Activated CD8-positive, alpha-beta memory T cell treated with anti-CD3 and anti-CD28 coated beads for 1 hour (primary cell): ENCODE measurements at places on chromosomes 12 and 14.

GRCh38 chr14:31967669-31967975 lies 109.5 kb upstream of the ARHGAP5 start:
- DNase-seq = no peak

- DNase-seq = no peak
Observed at GRCh38 chr14:73208846-73209245, 28.5 kb upstream of the PAPLN start.

- no peak for DNase-seq
Observed at GRCh38 chr12:32062881-32063280, 43.8 kb upstream of the BICD1 start.

DNA sequence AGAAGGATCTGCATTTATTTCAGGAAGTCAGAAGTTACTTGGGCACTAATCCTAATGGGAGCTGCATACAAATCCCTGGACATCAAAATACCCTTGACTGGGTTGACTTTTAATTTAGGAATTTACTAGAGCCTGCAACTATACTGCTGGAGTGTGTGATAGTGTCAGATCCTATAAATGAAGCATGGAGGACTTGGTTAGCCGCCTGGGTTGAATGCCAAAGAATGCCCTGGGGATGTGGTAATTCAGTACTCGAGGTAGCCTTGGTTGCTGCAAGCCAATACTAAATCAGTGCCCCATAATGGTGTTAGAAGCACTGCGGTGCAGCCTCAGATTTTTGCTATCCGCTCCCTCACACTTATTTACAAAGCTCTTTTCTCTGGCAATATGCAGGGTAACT lies 184.9 kb downstream of the CAPZA3 start:
- no peak for DNase-seq

DNA sequence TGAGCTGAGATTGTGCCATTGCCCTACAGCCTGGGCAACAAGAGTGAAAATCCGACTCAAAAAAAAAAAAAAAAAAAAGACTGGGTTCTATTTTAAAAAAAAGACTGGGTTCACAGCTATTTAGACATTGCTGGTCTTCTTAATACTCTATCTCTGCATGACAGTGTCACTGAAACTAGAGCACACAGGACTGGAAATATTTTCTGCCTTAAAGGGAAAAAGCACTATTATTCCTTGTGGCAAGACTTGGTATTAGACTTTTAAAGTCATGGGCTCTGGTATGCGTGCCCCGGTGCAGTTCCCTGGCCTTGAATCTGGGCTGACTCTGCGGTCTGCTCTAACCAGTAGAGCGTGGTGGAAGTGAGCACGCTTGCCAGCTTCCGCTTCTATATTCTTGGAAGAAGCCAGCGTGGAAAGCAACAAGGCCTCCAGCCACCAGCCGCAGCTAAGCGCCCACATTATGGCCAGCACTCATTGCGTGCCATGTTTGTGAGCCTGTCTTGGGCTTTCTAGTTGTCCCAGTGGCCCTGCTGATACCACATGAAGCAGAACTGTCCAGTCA lies 31.3 kb downstream of the PRKAB1 start:
- DNase-seq = no peak

- DNase-seq = no peak
Observed at GRCh38 chr12:70091021-70091521, 152.2 kb upstream of the CNOT2 start.

- no peak for DNase-seq
Observed at GRCh38 chr12:128690641-128691040, 133.1 kb downstream of the SLC15A4 start.

- DNase-seq = no peak
Observed at GRCh38 chr12:97672870-97673269, 210.3 kb downstream of the RMST start.

DNA sequence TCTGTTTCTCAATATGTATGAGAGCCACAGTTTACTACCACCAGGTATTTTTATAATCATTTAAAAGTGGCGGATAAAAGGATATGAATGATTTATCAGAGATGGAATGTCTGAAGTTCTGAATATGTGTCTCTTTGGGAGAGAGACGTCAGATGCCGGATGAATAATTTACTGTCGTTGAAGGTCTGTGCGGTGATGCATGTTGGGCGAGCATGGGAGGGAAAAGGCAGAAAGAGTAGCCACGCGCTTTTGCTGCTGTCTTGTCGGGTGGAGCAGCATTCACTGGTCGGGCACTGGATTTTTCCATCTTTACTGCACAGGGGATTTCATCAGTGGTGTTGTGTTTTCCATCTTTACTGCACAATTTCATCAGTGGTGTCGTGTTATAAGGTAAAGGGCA lies 65.6 kb downstream of the SYNE2 start:
- no peak for DNase-seq

DNA sequence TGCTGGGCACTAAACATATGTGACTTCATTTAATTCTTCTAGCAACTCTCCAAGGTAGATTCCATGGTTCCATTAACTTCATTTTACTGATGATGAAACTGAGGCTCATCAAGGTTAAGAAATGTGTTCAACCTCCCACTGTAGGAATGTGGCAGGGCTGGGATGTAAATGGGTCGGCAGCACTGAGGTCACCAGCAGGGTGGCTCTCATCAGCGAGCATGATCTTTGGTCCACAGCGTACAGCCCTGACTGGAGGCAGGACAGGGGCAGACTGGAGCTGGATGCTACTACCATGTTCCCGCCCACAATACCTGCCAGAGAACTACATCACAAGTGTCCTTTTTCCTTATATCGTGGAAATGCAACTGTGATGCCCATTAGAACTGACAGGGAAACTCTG lies 4.6 kb downstream of the APPL2 start:
- no peak for DNase-seq

DNA sequence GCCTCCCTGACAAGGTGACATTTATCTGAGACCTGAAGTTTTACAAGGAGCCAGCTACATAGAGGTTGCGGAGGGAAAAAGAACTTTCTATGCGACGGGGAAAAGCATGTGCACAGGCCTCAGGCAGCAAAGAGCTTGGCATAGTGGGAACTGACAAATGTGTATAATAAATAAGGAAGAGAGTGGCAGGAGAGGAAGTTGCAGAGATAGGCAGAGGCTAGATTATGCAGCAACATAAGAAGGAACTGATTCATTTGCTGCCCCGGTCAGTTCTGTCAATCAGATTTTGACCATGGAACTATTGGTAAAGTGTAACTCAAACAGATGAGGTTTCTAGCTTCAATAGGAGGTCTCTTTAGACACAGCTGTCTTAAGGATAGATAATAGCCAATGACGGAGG lies 33.7 kb upstream of the RIC8B start:
- DNase-seq = no peak

DNA sequence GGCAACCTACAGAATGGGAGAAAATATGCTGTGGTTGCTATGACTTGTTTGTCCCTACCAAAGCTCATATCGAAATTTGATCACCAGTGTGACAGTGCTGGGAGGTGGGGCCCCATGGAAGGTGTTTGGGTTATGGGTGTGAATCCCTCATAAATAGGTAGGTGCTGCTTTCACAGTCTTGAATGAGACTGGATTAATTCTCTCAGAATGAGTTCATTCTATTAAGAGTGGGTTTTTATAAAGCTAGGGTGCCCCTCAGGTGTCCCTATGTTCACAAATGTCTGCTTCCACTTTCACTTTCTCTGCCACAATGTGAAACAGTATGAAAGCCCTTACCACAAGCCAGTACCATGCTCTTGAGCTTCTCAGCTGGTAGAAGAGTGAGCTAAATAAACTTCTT lies 133.5 kb downstream of the CPNE8 start:
- DNase-seq = no peak

- DNase-seq = no peak
Observed at GRCh38 chr12:10847744-10848143, 1.5 kb downstream of the PRR4 start.

DNA sequence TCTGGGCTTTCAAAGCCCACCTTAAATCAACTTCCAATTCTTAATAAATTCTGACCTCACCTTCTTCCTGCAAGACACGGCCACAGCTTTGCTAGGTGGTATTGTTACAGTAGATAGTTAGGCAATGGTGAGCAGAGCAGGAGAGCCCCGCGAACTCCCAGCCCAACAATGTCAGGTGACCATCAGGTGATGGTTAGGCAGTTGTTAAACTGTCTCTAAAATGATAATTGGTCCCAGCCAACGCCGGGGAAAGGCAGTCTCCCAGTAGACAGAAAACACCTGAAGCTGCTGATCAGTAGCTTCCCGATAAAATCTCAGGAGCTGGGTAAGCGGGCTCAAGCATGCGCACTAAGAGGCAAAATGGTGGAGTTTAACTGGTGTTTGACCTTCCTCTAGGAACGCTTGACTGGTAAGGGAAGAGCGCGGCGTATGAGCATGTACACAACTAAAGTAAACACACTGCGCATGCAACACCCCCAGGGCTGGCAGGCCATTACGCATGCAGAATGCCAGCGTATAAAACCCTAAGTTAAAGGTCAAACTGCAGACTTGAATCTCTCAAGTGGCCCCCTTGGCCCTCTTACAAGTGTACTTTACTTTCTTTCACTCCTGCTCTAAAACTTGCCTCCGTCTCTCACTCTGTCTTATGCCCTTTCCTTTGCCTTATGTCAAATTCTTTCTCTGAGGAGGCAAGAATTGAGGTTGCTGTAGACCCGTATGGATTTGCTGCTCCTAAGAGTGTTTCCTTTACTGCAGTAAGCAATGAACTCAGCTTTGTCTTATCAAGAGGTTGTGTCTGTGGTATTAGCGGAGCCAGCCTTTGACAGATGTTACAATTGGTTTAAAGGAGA lies 113.5 kb downstream of the C12orf75 start:
- DNase-seq = no peak

- no peak for DNase-seq
Observed at GRCh38 chr12:208813-209212, 5.1 kb downstream of the SLC6A12 start.

GRCh38 chr12:53510181-53510812 lies 3.0 kb upstream of the NPFF start:
- no peak for DNase-seq

GRCh38 chr12:123286652-123287373 lies 15.2 kb upstream of the CDK2AP1 start:
- DNase-seq = no peak

GRCh38 chr14:106372870-106373652 lies 846.7 kb downstream of the TMEM121 start:
- peak; percentile 65 for DNase-seq

DNA sequence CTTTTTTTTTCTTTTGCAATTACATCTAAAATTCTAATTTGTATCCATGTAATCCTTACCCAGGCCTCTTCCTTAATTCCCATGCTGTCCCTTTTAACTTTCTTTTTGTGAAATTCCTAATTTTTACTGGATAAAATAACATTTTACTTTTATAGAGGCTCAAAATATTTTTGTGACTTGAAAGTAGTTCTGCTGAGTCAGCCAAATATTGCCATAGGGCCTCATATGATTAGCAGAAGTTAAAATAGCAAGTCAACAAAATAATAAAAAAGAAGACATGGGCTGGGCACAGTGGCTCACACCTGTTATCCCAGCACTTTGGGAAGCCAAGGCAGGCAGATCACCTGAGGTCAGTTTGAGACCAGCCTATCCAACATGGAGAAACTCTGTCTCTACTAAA lies 2.0 kb downstream of the C3AR1 start:
- no peak for DNase-seq

DNA sequence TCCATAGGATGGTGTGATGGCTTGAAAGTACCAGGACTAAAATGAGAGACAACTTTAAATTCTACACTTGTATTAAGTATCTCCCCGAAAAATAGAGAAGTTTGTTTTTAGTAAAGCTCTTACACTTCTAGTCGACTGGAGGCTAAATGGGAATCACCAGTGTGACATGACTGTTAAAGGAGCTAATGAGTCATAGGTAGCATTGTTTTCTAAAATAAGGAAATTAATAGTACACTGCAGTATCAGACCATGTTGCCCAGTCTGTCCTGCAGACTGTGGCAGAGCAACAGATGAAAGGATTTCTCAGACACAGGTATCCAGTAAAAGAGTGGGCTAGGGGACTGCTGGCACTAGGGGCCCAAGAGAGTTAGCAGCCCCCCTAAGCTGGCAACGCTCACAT lies 140.1 kb downstream of the TMEM117 start:
- DNase-seq = no peak

DNA sequence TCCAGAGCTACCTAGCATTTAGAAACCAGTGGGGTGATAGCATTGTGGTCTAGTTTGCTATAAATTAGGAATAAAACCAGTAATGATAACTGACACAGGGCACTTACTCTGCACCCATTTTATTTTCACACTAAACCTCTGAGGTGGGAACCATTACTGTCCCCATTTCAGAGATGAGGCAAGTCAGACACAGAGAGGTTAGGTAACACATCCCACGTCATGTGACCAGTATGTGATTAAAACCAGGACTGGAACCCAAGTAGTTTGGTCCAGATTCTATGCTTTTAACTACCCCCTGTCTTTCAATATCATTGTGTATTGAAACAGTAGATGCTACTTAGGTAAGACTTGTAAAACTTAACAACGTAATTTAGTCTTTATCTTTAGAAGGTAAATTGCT lies 110.2 kb downstream of the PLXNC1 start:
- no peak for DNase-seq

- no peak for DNase-seq
Observed at GRCh38 chr12:85642808-85643207, 193.4 kb downstream of the RASSF9 start.

DNA sequence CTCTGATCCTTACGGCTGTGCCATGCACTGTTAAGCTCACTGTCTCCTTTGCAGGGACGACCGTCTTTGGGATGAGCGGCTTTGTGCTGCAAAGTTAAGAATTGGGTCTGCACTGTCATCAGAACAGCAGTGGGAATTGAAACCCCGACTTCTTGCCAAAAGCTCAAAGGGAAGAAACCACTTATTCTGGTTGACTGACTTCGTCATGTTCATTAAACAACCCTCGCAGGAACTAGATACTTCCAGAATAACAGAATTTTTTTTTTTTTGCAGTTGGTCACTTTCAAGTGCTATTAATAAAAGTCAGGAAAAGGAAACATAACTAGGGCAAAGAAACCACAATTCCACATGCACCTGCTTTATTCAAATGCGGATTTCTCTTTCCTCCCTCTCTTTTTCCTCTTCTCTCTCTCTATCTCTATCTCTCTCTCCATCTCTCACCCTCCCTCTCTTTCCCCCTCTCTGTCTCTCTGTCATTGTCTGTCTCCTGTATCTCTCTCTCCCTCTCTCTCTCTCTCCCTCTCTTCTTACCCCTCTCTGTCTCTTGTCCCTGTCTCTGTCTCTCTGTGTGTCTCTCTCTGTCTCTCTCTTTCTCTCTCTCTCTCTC lies 12.3 kb upstream of the GLT1D1 start:
- DNase-seq = no peak

DNA sequence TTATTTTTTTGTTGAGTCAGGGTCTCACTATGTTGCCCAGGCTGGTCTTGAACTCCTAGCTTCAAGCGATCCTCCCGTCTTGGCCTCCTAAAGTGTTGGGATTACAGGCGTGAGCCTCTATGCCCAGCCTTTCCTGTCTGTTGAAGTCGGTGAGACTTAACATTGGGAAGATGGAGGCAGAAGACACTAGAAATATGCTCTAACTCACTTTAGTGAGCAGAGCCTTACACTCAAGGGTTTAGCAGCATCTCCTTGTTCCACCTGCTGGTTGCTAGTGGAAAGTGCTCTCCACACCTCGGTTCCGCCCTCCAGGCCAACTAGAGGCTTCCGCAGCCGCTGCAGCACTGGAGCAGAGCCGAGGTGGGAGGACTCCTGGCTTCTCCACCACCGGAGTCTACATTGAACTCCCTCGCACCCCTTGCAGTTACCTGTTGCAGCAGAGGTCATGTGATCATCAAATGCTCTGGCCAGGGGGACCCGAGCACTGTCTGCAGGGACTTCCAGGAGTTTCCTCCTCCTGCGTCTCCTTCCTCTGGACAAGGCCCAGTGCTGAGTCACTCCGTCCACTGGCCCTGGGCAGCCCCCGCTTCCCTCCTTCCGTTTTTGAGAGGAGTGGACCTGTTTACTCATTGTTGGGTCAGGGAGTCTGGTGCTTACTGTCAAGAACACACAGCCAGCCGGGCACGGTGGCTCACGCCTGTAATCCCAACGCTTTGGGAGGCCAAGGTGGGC lies 9.4 kb upstream of the HVCN1 start:
- DNase-seq = peak; percentile 50
